ENCODE measurements at places on chromosomes 4 and X. TPM values are rescaled to one million over a fixed set of nuclear protein-coding genes. Genes with fewer than 3 reads are reported as not detected.

NAP1L3 gene
- total RNA-seq: 0.98 TPM

OTC gene
- total RNA-seq: 1.4 TPM

CSAG2 gene
- not detected for total RNA-seq

CENPVL3 gene
- total RNA-seq: not detected

PHOX2B gene
- total RNA-seq: not detected

ZIC3 gene
- not detected for total RNA-seq

LRCH2 gene
- 2.6 TPM for total RNA-seq

MAML3 gene
- total RNA-seq: 11.1 TPM

- no peak overlapping the region for H3K27ac ChIP-seq
- H3K27me3 ChIP-seq: no peaks in the 10 kb centered on the region
- H3K4me3 ChIP-seq: no peak overlapping the region
- no peak for DNase-seq
- no peaks in the 10 kb centered on the region for H3K36me3 ChIP-seq
- no peaks in the 10 kb centered on the region for H3K4me1 ChIP-seq
Measured at GRCh38 chr4:116070283-116070682, 956.9 kb upstream of the NDST4 start.

DNA sequence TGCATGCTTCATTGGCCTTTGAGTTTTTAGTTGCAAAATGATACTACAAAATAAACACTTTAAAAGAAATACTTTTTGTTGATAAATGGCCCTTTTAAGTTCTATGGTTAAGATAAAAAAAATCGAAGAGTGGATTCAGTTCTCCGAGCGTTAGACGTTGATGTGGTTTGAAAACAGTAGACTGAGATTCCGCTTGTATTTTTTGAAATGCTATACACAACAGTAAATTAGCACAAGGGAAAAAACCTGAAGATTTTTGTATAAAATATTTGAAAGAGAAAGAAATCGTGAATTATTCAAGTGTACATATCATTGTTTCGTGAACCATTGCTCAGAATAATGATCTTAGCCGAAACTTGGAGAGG lies 1.4 kb downstream of the BMP2K start:
- DNase-seq: no peak
- H3K27ac ChIP-seq: no peak overlapping the region
- H3K4me1 ChIP-seq: no peaks in the 10 kb centered on the region
- H3K36me3 ChIP-seq: no peaks in the 10 kb centered on the region

DNA sequence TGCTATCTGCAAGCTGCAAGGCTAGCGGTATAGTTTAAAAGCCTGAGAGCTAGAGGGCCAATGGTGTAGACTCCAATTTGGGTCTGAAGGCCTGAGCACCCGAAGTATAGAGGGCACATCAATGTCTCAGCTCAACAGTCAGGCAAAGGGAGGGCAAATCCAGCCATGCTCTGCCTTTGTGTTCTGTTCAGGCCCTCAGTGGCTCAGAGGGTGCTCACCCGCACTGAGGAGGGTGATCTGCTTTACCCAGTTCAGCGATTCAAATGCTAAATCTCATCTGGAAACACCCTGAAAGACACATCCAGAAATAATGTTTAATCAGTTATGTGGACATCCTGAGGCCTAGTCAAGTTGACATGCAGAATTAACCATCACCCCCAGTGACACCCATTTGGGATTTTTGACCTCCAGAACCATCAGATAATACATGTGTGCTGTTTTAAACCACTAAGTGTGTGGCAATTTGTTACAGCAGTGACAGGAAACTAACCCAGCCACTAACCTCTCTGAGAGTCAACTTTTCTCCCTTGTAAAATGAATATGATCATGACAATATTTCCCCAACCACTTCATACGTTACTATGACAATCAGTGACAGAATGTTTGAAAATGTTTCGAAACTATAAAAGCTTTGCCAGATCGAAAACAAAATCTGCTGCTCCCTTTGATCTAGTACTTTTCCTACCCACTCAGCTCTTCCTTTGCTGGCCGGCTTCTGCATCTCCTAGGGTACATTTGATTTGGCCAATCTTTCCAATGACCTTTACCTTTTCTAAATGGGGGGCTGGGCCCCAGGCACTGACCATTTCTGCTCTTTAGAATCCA lies 8.4 kb upstream of the TBL1X start:
- H3K27me3 ChIP-seq: no peaks in the 10 kb centered on the region
- H3K36me3 ChIP-seq: no peaks in the 10 kb centered on the region
- no peak overlapping the region for H3K27ac ChIP-seq

GRCh38 chr4:38529189-38530115 lies 134.5 kb upstream of the KLF3 start:
- H3K4me1 ChIP-seq: no peaks in the 10 kb centered on the region
- H3K36me3 ChIP-seq: no peaks in the 10 kb centered on the region
- no peak overlapping the region for H3K4me3 ChIP-seq
- H3K27me3 ChIP-seq: no peaks in the 10 kb centered on the region
- no peak for DNase-seq
- H3K27ac ChIP-seq: peak overlapping the region; percentile 10

DNA sequence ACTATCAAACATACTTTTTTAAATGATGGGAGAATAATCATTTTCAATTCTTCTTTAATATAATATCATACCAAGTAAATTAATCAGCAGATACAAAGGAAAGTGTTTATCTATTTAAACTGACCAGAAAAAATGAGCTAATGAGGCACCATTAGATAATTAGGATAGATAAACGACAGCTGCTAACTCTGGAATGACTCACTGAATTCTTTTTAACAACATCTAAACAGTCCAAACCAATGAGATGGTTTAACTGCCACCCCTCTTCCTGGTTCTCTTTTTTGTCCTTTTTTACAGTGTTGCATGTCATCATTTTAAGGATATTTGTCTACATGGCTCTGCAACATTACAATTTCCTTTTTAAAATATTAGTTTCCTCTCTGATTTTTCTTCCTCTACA lies 41.6 kb downstream of the UNC5C start:
- H3K27ac ChIP-seq: no peak overlapping the region
- H3K4me3 ChIP-seq: no peak overlapping the region
- no peaks in the 10 kb centered on the region for H3K27me3 ChIP-seq
- H3K4me1 ChIP-seq: no peaks in the 10 kb centered on the region
- H3K36me3 ChIP-seq: no peaks in the 10 kb centered on the region

- no peak overlapping the region for H3K27ac ChIP-seq
- no peak for DNase-seq
- H3K4me1 ChIP-seq: no peaks in the 10 kb centered on the region
Measured at GRCh38 chr4:186939226-186939625, 215.6 kb upstream of the FAT1 start.

DNA sequence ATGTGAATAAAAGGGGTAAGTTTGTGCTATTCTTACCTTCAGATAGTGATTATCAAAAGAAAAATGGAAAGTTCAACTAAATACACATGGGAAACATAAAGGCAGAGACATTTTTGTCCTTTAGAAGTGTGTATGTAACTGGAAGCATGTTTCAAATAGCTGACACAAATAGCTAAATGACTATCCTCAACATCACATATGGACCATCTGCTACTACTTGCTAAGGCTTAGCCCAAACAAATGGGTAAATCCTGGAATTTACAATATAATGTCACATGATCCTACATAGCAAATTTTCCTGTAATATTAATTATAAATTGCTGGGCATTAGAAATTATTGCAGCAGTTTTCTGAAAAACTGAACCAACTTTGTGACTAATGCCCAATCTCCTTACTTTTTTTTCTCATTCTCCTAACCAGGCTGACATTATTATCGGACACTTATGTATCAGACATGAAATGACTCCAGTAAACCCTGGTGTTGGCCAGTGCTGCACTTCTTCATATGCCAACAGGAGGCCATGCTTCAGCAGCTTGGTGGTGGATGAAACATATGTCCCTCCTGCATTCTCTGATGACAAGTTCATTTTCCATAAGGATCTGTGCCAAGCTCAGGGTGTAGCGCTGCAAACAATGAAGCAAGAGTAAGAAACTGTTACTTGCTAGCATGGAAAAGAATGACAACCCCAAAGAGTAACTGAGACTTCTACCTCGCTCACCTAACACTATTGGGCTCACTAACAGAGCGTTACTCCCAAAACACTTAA lies 16.1 kb downstream of the AFP start:
- no peak overlapping the region for H3K4me3 ChIP-seq
- no peak for DNase-seq
- no peaks in the 10 kb centered on the region for H3K4me1 ChIP-seq
- no peaks in the 10 kb centered on the region for H3K36me3 ChIP-seq

DNA sequence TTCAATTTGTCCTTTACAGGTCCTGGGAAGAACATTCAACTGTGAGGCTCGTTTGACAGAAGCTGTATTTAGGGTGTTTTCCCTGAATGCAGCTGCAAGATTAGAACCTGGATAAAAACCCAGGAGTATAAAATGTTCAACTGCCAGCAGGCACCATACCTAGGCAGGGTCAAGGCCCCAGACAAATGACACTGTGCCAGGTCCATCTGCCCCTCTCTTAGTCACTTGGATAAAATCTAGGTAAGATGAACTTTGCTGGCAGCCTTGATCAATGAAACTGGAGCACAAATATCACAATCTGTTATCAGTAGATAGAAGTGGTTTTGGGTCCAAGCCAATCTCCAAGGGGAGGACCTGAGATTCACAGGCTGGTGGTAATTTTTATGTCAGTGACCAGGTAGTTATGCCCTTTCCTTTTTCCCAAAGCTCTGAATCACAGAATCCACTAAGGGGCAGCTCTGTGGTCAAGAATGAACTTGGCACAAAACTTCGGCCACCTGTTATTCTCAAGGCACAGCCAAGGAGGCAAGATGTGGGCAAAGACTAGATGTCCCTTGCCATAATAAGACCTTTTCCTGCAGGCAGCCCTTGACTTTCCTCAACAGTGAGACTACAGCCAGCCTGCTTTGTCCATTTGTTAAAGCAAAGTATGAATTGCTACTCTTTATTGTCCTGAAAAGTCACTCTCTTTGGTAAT lies 501.0 kb downstream of the PPARGC1A start:
- no peak overlapping the region for H3K27ac ChIP-seq
- DNase-seq: no peak
- H3K27me3 ChIP-seq: no peaks in the 10 kb centered on the region
- H3K4me3 ChIP-seq: no peak overlapping the region

DNA sequence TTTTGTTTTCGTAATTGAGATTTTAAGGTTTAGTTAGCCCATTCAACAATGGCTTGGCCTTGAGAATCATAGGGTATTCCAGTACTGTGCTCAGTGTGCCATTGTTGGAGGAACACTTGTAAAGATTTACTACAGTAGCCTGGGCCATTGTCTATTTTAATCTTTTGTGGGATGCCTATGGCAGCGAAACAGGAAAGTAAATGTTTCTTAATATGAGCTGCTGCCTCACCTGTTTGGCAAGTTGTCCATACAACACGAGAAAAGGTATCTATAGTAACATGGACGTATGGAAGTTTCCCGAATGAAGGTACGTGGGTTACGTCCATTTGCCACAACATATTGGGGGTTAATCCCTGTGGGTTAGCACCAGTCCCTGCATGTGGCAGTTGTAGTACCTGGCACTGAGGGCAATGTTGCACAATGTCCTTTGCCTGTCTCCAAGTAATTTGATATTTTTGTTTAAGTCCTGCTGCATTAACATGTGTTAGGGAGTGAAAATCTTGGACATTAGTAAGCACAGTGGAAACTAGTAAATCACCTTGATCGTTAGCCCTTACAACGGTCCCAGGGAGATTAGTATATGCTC lies 38.6 kb upstream of the AADAT start:
- H3K4me1 ChIP-seq: no peaks in the 10 kb centered on the region
- H3K36me3 ChIP-seq: no peaks in the 10 kb centered on the region
- no peak overlapping the region for H3K4me3 ChIP-seq
- no peak for DNase-seq

DNA sequence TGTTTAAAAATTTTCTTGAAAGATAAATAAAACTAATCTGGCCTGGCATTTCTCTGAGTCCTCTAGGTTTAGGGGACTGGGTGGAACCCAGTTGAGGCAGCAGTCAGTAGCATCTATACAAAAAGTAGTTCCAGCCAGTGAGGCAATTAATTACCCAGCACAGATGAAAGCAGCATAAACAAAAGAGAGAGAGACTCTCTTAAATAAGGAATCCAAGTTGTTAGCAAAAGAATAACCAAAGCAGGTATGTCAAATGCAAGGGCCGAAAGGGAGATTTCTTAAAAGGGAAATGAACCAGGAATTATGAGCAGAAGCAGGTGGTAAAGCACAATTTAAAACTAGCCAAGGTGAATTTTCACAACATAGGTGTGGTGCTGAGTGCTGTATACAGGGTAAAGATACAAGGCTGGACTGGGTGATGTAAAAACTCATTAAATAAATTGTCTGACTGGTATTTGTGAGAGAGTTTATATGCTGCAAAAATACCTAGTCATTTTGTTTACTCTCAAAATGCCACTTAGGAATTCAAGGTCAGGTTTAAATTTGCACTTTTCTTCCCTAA lies 94.6 kb upstream of the GALNT7 start:
- no peaks in the 10 kb centered on the region for H3K4me1 ChIP-seq
- no peak overlapping the region for H3K27ac ChIP-seq
- H3K4me3 ChIP-seq: no peak overlapping the region
- H3K36me3 ChIP-seq: no peaks in the 10 kb centered on the region
- no peaks in the 10 kb centered on the region for H3K27me3 ChIP-seq

- no peaks in the 10 kb centered on the region for H3K36me3 ChIP-seq
- H3K27me3 ChIP-seq: no peaks in the 10 kb centered on the region
- DNase-seq: no peak
- H3K4me3 ChIP-seq: no peak overlapping the region
- no peaks in the 10 kb centered on the region for H3K4me1 ChIP-seq
- no peak overlapping the region for H3K27ac ChIP-seq
Measured at GRCh38 chr4:67483868-67484602, 61.3 kb downstream of the CENPC start.

- H3K27me3 ChIP-seq: no peaks in the 10 kb centered on the region
- DNase-seq: no peak
- no peak overlapping the region for H3K4me3 ChIP-seq
- H3K27ac ChIP-seq: no peak overlapping the region
- no peaks in the 10 kb centered on the region for H3K4me1 ChIP-seq
Measured at GRCh38 chr4:141410839-141411238, 190.1 kb downstream of the ZNF330 start.

DNA sequence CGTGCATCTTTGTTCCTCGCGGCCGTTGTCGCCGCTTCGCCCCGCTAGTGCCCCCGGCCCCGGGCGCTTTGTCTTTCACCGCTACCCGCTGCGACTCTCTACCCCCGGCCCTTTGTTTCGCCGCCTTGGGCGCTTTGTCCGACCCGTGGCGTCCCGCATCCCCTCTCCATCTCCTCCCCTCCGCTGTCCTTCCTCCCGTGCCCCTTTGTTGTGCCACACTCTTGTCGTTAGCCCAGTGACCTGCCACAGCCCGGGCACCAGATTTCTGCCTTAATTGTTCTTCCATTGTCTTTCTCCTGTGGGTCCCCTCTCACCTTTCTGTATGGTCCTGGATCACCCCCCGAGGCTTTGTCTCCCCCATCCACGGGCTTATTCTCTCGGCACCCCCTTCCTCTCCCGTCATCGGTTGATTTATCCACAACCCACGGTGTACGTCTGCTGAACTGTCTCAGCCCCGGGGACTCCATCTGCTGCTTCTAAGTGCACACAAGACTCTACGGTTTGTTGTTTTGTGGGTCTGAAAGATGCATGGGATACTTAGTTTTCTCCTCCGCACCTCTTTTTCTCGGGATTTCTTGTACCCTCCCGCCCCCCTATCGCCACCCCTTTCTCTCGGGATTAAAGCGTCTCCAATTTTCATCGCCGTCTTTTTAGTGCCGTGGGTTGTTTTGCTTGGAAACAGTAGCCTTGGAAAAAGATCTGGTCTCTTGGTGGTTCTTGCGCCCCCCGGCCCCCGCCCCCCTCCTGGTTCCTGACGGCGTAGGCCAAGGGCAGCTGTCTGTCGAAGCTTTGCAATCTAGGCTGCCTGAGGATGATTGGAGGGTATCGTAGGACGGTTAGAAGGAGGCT lies 783 bp downstream of the RBPJ start:
- H3K27ac ChIP-seq: peak overlapping the region; percentile 97
- H3K4me1 ChIP-seq: no peaks in the 10 kb centered on the region
- H3K4me3 ChIP-seq: peak overlapping the region; percentile 87
- DNase-seq: no peak
- no peaks in the 10 kb centered on the region for H3K36me3 ChIP-seq
